ENCODE measurements at places on chromosomes 4 and X.
A peak's percentile ranks its signal among the peaks of the same experiment; 100 is the strongest.

- DNase-seq, result no peak
These were observed 51.5 kb downstream of the CLDN22 start for GRCh38 chr4:183268556-183268955.

DNA sequence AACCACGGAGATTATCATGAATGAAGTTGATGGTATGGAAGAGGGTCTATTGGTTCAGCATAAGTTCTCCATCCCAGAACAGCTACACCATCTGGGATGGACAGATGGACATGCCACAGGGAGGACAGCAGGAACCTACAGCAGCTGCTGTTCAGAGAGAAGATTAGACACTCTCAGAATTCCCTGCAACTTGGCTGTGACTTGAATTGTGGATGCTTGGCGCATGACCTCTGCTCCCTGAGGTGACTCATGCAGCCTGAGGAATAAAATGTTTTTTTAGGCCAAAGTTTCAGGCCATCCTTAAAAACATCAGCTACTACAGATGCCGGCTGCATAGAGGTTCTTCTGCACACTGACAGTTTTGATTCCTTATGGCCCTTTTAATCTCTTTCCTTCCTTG is 97.3 kb downstream of the RS1 start:
- no peak for DNase-seq

- peak; percentile 0 for DNase-seq
These were observed 547.5 kb downstream of the SMARCA1 start for GRCh38 chrX:128975745-128976144.

- DNase-seq, result no peak
These were observed 183.9 kb downstream of the SNCA start for GRCh38 chr4:89653012-89653411.

DNA sequence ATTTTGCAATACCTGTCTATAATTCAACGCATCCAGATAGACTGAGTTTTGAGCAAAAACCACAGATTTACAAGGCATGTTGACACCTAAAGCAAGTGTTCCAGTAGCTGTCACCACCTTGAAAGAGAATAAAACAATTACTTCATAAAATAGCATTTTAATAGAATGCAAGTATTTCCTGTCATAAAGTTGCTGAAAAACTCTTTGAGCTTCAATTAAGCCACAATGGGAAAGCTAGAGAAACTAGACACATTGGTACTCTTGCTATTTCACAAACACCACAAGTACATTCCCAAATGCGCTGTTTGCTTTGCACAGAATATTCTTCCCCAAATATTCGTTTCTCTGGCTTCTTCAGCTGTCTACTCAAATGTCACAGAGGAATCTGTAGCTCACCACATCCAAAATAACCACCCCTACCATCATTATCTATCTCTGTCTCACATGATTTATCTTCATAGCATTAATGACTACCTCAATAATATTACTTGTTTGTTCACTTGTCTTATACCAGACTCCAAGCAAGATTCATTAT is 70.3 kb downstream of the DDX60 start:
- no peak for DNase-seq

- no peak for DNase-seq
These were observed 28.4 kb downstream of the ANAPC4 start for GRCh38 chr4:25405453-25405852.

DNA sequence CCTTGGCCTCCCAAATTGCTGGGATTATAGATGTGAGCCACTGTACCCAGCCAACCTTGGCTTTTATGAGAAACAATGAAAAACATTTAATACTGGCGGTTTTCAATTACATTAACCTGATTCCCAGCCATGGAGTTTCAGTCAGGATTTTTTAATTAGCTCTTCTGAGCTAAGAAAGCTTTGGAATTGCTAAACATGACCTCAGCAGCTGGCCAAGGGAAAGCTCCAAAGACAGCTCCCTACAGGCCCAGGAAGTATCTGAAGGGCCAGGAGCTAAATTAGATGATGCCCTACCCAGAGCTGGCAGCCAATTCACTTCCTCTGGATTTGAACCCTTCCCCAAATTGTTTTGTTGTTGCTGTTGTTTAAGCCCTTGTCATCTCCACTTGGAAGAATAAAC is 26.5 kb upstream of the FUNDC1 start:
- no peak for DNase-seq

DNA sequence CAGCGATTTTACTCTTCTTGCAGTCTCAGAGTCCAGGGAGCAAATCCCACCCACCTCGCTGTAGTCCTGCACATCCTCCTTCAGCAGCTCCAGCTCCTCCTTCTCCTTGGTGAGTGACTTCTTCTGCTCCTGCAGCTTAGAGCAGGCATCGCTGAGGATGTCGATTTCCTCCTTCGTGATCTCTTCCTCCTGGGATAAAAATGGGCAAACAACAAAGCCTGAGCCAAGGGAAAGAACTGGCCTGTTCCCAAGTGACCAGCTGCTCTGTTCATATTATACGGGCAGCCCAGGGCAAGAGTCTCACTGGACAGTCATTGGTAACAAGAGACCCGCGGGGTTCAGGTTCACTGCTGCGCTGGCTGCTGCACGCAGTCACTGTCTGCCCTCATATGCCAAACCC is 26.2 kb downstream of the FGFR3 start:
- DNase-seq, result no peak

DNA sequence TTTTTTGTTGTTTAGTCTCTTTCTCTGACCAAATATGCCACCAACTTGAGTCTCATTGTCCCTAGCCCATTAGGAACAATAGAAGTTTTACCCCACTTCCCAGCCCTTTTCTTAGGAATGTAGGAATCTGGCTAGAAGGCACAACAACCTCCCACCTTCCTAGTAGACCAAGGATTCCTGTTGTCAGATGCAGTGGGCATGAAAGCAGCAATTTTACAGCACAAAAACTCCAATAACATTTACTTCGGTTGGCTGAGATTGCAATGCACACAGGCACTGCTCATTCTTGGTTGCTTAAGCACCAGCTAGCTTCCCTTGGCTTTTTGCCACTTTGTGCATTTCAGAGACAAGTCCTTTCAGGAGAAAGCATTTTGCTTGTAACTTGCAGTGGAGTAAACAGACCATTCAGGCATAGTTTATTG is 312.8 kb downstream of the TENM3 start:
- no peak for DNase-seq

DNA sequence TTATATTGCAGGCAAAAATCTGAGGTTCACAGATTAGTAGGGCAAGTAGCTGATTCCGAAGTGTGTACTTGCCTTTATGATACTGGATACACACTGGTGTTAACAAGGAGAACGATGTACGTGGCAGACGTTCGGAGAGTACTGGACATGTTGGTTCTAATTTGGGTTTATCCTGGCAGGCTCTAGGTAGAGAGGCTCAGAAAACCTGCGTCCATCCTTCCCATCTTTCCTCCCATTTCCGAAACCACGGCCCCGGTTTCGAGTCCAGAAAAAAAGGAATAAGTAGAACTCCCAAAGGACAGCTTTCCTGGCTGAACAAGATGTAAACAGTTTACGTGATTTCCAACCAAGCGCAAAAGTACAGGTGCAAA is 351 bp upstream of the SLC30A9 start:
- DNase-seq, result no peak

- no peak for DNase-seq
These were observed 8.7 kb downstream of the CITED1 start for GRCh38 chrX:72296991-72297390.

GRCh38 chr4:95085124-95085833 is 327.5 kb downstream of the BMPR1B start:
- no peak for DNase-seq

DNA sequence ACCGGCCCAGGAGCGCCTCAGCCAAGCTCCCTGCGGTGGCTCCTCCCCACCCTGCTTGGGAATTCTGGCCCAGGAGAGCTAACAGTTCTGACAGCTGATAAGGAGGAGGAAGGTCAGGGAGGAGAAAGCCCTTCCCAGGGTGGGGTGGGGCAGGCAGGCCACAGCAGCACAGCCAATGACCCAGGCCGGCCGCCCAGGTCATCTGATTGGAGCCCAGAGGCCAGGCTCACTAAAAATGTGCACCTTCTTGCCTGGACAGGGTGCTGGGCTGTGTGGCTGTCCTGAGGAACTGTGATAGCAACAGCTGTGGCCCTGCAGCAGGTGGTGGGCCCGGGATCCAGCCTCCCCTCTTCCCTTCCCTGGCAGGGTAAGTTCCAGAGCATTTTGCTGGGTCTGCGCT is 17.2 kb upstream of the SH3TC1 start:
- no peak for DNase-seq

DNA sequence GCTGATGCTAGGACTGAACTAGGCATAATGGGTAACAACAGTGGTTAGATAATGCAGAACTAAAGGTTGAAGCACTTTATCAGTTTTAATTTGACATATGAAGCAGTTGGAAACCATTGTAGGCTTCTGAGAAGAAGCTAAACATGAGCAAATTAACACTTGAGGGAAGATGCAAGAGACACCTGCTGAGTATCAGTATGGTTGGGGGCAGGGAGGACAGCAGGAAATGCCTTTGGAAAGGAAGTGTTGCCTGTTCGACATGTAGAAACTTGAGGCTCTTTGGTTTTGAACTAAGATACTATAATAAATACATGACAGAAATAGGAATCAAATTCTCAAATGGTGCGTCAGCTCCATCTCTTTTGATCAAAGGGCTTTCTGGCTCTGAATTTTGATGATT is 115.6 kb downstream of the FHIP1A start:
- no peak for DNase-seq

DNA sequence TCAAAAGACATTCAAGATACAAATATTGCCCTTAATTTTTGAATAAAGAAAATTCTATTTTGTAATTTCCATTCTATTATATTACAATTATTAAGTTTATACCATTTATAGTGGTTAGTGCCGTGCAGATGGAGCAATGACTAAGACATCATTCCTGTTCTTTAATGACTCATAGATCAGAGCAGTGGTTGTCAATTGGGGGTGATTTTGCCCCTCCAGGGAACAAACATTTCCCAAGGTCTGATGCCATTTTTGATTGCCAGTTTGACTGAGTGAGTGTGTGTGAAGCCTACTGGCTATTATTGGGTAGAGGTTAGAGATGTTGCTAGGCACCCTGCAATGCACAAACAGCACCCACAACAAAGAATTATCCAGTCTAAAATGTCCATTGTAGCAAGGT is 97.9 kb upstream of the DDIT4L start:
- no peak for DNase-seq

- DNase-seq, result no peak
These were observed 53.4 kb downstream of the PALLD start for GRCh38 chr4:168550064-168550766.

- DNase-seq, result no peak
These were observed 394.4 kb upstream of the ADGRL3 start for GRCh38 chr4:60805500-60806313.

DNA sequence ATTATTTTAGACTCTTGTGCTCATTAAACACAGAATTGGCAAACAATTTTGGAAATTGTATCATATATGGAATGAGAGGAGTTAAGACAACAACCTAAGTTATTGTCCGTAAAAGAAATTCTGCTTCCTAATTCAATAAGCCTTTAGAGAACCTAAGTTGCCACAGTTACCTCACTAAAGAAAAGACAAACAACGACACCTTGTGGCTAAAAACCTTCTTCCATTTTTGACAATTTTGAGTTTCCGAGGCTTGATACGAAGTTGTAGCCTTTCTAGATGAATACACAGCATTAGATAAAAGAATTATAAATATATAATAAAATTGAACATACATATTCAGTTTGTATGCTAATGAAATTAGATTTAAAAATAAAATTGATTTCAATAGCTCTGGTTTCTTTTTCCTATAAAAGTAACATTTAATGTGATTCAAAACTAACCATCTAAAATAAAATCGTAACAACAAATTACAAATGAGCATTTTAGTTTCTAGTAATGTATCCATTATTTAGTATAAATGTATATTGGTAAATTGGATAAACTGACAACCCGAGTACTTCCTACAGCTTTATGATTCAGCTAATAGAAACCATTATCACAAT is 275.1 kb downstream of the GPM6A start:
- no peak for DNase-seq

- DNase-seq, result no peak
These were observed 259.0 kb upstream of the TRPC5 start for GRCh38 chrX:112341598-112341997.
